CD4-positive, CD25-positive, alpha-beta regulatory T cell (primary cell): ENCODE measurements at places on chromosomes 7 and 10. TPM values are rescaled to one million over a fixed set of nuclear protein-coding genes. Genes with fewer than 3 reads are reported as not detected.

GRCh38 chr10:100970076-100970913 is 991 bp downstream of the SEMA4G start:
- no peak for DNase-seq

The ACTL6B gene
- not detected for polyA plus RNA-seq

GRCh38 chr10:64209561-64209960 is 688.4 kb downstream of the REEP3 start:
- DNase-seq: no peak

DNA sequence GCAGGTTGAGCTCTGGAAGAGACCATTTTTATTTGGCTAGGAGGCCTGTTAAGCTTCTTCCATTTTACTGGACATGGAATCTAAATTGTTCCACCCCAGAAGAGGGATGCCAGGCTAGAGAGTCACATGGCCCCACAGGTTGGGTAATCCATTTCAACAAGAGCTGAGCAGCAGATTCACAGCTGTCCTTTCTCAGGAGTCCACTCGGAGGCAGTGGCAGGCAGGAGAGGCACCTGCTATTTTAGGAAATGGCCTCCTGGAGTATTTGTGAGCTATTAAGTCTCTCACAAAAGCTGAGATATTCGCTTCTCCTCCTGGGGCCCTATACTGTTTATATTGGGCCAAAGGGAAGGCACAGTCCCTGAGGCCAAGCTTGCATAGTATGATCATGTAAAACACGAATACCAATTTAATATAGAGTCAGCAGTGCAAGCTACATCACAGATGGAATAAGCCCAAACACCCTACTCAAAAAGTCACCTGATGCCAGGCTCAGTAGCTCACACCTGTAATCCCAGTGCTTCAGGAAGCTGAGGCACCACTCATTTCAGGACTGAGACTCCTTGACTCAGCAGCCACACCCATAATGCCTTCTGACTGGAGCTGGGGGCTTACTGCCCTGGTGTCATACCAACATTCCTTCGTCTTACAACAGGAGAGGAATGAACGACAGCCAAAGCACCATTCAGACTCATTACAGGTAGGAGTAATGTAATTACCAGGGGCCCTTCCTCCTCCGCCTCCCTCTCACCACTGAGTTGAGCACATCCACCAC is 124.1 kb downstream of the LMBR1 start:
- peak; percentile 11 for DNase-seq

DNA sequence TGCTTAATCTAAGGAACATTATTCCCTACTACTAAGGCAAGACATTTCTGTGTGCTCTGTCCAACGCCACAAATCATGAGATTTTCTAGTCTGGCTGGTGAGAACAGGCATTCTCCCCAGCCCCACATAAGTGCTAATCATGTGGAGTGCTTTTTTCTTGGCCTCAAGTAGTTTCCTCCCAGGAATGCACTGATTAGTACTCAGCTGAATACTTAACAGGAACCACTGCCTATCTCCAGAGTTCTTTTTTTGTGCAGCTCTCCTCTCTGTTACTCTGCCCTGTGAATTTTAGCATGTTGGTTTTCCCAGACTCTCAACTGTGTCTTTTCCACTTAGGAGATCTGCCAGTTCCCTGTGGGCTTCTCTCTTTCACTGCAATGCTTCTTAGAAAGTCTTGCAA is 1098.5 kb upstream of the LRRTM3 start:
- no peak for DNase-seq

GRCh38 chr10:80988755-80989154 is 451.1 kb downstream of the SH2D4B start:
- DNase-seq: no peak

The PURB gene
- 1.5 TPM for polyA plus RNA-seq

- no peak for DNase-seq
Observed at GRCh38 chr10:119893074-119893473, 544 bp downstream of the SEC23IP start.

DNA sequence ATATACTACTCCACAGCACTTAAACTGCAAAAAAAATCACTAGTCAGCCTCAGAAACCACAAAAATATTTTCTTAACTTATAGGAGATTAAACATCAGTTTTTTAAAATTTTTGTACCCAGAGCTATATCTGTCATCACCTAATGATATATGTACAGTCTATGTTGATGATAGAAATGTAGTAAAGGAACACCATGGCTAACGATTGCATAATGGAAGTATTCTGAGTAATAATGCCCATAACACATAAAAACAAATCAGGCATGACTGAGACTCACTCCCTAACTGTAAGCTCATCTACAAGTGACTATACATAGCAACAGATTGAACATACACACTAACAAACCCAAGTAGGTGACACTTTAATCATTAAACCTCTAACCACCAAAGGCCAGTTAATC is 51.3 kb downstream of the TSPAN12 start:
- no peak for DNase-seq

DNA sequence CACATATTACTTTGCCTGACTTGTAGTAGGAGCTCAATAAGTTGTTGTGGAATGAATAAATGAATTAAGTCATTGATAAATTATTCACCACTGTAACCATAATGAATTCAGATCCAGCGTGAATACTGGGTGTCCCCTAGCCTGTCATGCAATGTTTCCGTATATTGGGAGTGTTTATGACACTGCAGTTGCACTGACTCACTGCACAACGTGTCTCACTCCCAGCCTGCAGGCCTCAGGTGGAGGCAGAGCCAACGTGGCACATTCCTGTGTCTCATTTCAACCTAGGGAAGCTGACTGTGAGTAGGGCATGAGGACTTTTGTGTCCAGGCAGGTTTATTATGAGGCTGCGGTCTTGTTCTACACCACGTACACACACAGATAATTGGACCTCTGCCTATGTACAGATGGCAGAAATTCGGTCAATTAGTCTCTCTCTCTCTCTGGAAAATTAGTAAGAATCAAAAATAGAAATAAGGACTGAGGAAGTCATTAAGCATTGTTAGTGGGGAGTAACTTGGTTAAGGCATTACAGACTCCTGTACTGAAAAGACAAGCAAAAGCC is 299.1 kb upstream of the IGFBP3 start:
- DNase-seq: no peak

GRCh38 chr10:61855771-61856170 is 45.7 kb upstream of the ARID5B start:
- DNase-seq: no peak

DNA sequence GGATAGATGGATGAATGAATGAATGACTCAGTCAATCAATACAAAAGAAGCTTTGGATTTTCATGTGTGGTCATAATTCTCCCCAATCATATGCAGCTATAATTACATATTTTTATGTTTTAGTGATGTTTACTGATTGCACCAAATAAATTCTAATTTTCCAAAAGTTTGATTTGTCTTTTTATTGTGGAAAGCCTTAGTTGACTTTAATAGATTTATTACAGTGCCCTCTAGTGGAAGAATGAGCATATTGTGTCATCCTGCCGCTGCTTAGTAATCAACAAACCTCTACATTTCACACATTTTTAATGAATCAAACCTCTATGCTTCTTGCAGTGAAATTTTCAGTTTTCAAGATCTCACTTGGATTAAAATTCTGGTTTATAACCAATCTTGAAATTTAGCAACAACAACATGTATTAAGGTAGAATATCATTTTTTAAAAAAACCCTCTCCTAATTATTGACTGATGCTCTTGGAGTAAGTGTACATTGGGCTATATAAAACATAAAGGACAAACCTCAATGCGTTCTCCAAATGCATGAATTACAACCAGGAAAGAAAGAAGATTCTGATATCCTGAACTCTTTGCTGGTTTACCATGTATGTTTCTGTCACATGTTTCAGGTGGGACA is 55.6 kb upstream of the PNLIP start:
- DNase-seq: no peak

GRCh38 chr7:112125250-112125649 is 80.9 kb downstream of the DOCK4 start:
- DNase-seq: no peak

- no peak for DNase-seq
Observed at GRCh38 chr10:132699411-132700155, 86.4 kb downstream of the NKX6-2 start.

The ABCB4 gene
- polyA plus RNA-seq: not detected

- DNase-seq: no peak
Observed at GRCh38 chr10:48470115-48470892, 134.6 kb downstream of the ARHGAP22 start.

DNA sequence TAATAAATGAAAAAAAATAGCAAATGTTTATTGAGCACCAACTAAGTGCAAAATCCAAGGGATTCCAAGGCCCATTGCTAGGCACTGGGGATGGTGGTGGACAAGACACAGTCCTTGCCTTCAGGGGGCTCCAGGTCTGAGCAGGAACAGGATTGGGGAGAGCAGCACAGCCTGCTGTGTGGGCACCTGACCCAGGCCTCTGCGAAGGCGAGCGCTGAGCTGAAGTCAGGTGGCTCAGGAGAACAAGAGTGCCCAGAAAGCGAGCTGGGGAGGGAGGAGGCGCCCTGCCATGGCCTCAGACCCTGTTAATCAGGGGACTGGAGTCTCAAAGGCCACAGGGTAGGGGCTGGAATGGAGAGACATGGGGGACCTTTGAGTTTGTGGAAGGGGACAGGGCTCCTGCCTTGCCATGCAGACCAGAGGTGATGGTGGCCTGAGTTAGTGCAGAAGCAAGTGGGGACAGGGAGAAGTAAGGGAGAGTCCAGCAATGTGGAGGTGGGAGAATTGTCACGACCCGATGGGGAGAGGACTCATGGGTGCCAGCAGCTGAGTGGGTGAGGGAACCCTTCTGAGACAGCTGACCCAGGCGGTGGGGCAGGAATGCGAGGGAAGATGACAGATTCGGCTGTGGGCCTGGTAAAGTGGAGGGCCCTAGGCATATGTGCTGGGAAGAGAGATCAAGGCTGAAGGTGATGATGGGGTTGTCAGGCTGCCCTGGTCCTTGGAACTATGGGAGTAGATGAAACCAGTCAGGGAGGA is 4.1 kb upstream of the ORAI2 start:
- DNase-seq: no peak

DNA sequence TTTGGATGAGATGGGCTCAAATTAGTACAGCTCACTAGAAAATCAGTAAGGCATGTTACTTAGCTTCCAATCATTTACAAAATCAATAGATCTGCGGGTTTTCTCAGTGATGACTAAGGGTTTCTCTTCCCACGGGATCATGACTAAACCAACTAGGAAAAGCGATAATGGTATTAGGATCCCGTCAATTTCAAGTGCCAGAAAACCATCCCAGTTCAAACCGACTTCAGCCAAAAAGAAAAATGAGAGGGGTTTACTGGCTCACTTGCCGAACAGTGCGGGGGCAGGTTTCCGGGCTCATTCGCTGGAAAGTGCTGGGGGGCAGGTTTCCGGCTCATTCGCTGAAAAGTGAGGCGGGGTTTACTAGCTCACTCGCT is 62.1 kb upstream of the LYZL2 start:
- DNase-seq: no peak

The CRPPA gene
- not detected for polyA plus RNA-seq

The NCAPG2 gene
- polyA plus RNA-seq: 3.2 TPM

GRCh38 chr7:101553771-101554445 is 75.2 kb downstream of the MYL10 start:
- no peak for DNase-seq

DNA sequence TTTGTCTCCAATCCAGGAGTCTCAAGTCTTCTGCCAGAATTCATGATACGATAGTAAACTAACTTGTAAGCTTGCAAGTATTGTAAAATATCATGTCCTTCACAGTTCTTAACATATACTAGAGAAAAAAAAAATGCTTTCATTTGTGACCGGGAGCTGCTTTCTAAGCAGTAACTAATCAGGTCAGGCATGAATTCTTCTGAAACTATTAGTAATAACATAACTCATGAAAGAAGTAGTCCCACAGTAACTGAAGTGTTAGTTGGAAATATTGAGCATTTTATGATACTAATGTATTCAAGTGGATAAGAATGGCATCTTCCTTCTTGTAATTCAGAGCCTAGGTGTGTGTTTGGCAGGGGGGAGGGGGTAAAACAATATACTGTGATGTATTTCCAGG is 665.6 kb downstream of the DNAJB9 start:
- no peak for DNase-seq

- DNase-seq: no peak
Observed at GRCh38 chr10:104501864-104502579, 139.1 kb upstream of the SORCS3 start.

The CCDC186 gene
- 17.3 TPM for polyA plus RNA-seq

The NUDT13 gene
- 0.49 TPM for polyA plus RNA-seq

DNA sequence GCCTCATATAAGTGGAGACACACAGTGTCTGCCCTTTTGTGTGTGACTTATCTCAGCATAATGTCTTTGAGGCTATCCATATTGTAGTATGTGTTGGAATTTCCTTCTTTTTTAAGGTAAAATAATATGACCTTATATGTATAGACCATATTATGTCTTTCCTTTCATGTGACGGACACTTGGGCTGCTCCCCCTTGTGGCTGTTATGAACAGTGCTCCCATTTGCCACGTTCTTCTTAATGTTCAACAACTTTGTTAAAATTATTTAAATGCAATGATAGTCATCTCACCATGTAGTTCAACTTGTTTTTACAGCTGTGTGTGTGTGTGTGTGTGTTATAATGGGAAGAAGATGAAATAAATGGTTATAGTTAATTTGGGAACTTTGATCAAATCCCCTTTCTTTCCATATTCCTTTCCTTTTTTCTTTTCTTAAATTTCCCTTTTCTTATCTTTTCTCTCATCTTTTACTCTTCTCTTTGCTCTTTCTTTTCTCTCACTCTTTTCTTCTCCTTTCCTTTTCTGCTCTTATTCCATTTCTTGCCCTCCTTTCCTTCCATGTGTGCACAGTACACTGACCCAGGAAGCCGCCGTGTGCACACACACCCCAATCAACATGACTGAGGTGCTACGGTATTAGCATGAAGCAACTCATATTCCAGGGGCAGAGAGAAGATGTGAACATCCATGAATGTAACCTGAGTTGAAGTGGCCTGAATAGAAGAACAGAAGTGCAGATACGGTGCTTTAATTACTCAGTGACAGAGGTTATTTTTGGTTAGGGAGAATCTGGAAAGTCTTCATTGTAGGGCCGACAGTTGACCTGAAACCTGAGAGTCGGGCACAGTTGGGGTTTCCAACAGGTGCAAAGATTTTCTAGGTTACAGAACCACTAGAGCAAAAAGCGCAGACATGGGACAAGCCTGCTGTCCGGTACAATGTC is 596.6 kb downstream of the SDK1 start:
- peak; percentile 66 for DNase-seq

The WNT2 gene
- polyA plus RNA-seq: not detected

The C10orf62 gene
- polyA plus RNA-seq: not detected
